ENCODE measurements at places on chromosomes 2 and 18.

GRCh38 chr2:235754357-235755207 lies 260.7 kb downstream of the AGAP1 start:
- DNase-seq: no peak

GRCh38 chr2:58032016-58032763 lies 14.4 kb upstream of the VRK2 start:
- DNase-seq: no peak

DNA sequence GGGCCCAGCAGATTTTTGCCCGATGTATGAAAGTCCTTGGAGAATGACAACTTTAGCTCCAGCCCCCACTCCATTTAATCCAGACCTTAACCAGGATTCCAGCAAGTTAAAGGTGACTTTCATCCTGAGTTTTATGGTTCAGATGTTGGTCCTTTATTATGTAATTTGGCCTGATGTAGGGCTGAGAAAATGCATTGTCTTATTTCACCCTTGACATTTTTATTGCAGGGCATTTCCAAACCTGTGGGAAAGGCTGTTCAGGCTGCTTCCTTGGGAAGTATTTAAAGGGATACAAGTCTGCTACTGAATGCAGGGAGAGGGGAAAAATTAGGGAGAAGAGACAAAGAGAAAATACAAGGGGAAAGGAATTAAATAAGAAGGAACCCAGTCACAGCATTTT lies 48.8 kb downstream of the ASB1 start:
- DNase-seq: no peak

DNA sequence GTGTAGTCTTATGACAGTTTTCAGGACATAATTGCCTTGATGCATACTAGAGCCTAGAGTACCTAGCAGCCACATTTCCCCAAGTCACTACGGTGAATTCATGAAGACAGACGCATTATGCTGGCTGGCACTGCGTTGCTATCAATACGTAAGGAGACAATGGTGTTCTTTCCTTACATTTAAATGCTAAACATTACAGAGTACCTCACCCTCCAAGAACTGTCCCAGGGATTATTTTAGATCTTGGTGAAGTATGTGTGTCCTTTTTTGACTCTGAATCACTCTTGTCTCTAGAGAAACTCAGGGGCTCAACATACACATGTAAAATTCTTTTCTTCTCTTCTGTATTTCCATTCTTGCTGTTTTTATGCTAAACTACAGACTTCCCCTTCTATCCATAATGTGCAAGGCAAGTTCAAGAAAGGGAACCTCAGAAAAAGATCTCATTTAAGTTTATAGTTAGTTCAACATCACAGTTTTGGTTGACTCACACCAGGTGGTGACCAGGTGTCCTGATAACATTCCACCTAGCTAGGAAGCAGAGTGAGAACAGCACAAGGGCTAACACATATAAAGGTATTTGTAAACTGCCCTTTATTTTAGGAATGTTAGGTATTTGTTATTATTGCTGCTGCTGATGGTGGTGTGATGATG lies 212.4 kb upstream of the HNRNPA3 start:
- no peak for DNase-seq

DNA sequence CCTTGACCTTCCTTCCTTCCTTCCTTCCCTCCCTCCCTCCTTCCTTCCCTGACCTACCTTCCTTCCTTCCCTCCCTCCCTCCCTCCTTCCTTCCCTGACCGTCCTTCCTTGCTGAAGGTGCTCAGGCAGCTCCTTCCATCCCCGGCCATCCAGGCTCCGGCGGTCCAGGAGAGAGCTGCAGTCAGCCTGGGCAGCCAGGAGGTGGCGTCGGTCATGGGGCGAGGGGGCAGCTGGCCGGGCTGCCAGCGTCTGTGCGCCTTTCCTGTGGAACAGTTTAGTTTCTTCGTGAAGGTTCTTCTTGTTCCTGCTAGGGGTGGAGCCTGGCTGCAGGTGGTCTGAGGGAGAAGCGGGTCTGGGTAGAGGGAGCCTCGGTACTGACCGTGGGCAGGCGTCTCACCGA lies 15.7 kb downstream of the GPR35 start:
- no peak for DNase-seq

- peak; percentile 81 for DNase-seq
Observed at GRCh38 chr2:200454927-200455801, 54.7 kb downstream of the KCTD18 start.

GRCh38 chr2:121558329-121558728 lies 27.6 kb downstream of the RNU4ATAC start:
- no peak for DNase-seq

- no peak for DNase-seq
Observed at GRCh38 chr2:163669506-163669905, 66.3 kb downstream of the FIGN start.

GRCh38 chr2:219522111-219523030 lies 8.1 kb downstream of the ASIC4 start:
- no peak for DNase-seq

GRCh38 chr2:69948963-69949645 lies 12.3 kb downstream of the ASPRV1 start:
- no peak for DNase-seq

DNA sequence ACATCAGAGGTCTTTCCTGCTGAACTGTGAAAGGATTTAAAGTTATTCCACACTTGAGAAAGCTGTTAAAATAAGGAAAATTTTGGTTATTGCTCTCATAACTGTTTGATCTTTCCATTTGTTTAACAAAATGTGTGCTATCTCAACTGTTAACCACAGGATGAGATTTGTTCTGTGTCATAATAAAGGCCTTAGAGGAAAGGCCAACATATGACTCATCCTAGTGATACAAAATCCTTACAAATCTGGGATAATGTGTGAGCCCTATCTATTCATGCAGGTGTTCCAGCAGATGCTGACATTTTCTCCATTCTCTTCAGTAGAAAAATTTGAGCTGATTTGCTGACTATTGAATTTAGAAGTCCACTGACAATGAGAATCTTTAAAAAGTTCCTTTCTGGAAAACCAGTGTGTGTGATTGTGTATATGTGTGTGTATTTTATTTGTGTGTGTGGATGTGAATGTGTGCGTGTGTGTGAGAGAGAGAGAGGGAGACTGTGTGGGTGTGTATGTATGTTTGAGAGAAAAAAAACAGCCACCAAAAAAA lies 1111.9 kb upstream of the GYPC start:
- no peak for DNase-seq

Data from activated CD4-positive, alpha-beta T cell treated with anti-CD3 and anti-CD28 coated beads, Interleukin-2, Interleukin-6, amounts not matched to agents 100 ng/mL and 50 ng/mL, durations not matched to agents 16 hours and 8 hours (primary cell).